ENCODE measurements at places on chromosomes 16 and 17. TPM values are rescaled to one million over a fixed set of nuclear protein-coding genes. Genes with fewer than 3 reads are reported as not detected.

C17orf100 gene
- 0.72 TPM for total RNA-seq

UNC45B gene
- total RNA-seq: not detected

CBLN1 gene
- total RNA-seq: not detected

GH2 gene
- total RNA-seq: not detected

BEAN1 gene
- total RNA-seq: 0.29 TPM

HOXB4 gene
- total RNA-seq: 0.29 TPM

NIP7 gene
- total RNA-seq: 22.8 TPM

TSPOAP1 gene
- total RNA-seq: 3.8 TPM

SLC13A2 gene
- not detected for total RNA-seq

GRCh38 chr16:4205971-4206370 lies 35.9 kb downstream of the SRL start:
- H3K4me1 ChIP-seq: no peaks in the 10 kb centered on the region
- H3K36me3 ChIP-seq: no peaks in the 10 kb centered on the region
- H3K4me3 ChIP-seq: no peak overlapping the region
- no peaks in the 10 kb centered on the region for H3K27me3 ChIP-seq
- no peak overlapping the region for H3K27ac ChIP-seq

GRCh38 chr17:36602924-36603384 lies 1.6 kb downstream of the MRM1 start:
- H3K27ac ChIP-seq: peak overlapping the region; percentile 86
- peaks cover 17% of the 10 kb centered on the region for H3K4me1 ChIP-seq
- DNase-seq: peak; percentile 91

GRCh38 chr16:83441517-83441916 lies 366.3 kb upstream of the HSBP1 start:
- H3K4me3 ChIP-seq: no peak overlapping the region
- no peaks in the 10 kb centered on the region for H3K27me3 ChIP-seq
- no peak for DNase-seq
- H3K36me3 ChIP-seq: no peaks in the 10 kb centered on the region
- no peaks in the 10 kb centered on the region for H3K4me1 ChIP-seq

GRCh38 chr16:59701963-59702930 lies 968.1 kb upstream of the GOT2 start:
- no peak for DNase-seq
- peaks cover 17% of the 10 kb centered on the region for H3K4me1 ChIP-seq
- H3K27me3 ChIP-seq: no peaks in the 10 kb centered on the region
- H3K27ac ChIP-seq: no peak overlapping the region
- no peaks in the 10 kb centered on the region for H3K36me3 ChIP-seq

DNA sequence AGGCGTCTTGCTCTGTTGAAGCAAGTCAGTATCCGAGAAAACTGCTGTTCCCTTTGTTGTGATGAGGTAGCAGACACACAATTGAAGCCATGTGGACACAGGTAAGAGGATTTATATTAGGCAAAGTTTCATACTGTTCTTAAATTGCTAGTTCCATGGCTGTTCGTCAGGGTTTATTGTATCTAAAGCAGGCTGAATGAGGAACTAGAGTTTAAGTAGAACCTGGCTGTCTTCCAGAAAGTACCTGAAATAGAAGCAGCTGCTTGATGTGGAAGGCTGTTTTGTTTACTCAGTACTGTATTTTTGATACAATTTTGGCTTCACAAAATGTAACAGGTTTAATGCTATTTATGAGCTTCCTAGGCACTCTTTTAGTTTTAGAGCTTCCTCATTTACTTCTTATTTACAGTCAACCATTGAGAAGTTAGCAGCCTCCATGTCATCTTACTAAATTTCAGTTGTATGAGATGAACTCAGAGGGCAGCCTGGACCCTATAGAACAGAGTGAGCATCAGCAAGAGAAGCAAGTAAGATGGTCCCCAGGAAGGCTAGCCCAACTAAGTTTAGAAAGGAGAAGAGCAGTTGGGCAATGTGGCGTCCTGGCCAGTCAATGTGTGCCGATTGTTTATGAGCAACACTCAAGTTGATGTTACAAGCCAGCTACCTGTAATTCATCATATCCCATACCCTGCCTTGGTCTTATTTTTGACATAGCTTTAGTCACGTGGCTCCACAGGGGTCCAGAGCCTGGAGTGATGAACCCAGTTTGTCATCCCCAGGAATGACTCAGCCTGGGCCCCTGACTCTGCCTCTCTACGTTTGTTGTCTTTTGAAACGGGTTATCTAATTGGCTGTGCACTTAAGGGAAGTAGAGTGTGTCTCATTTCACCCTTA lies 9.7 kb upstream of the ARL2BP start:
- H3K36me3 ChIP-seq: peaks cover 65% of the 10 kb centered on the region
- peak overlapping the region; percentile 13 for H3K27ac ChIP-seq
- H3K4me1 ChIP-seq: no peaks in the 10 kb centered on the region
- no peak overlapping the region for H3K4me3 ChIP-seq
- no peaks in the 10 kb centered on the region for H3K27me3 ChIP-seq

DNA sequence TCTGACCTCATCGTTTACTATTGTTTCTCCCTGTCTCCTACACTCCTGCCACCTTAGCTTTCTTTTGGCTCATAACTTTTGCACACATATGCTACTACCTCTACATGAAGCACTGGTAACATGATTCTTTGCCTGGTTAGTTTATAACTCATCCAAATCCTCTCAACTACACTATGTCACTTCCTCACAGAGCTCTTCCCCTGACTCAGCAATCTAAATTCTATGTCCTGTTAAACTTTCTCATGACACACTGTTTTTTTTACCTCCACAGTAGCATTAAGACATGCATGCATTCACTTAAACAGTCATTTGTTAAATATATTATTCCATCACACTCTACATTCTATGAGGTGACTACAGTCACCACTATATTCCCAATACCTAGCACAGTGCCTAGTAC lies 19.7 kb downstream of the APPBP2 start:
- no peak overlapping the region for H3K4me3 ChIP-seq
- H3K27me3 ChIP-seq: no peaks in the 10 kb centered on the region
- peak overlapping the region; percentile 88 for H3K27ac ChIP-seq
- peaks cover 20% of the 10 kb centered on the region for H3K36me3 ChIP-seq
- peaks cover 13% of the 10 kb centered on the region for H3K4me1 ChIP-seq

GRCh38 chr17:8038954-8039610 lies at the start of gene ALOX15B:
Gene ALOX15B, plus strand, starts transcription at chr17:8039059. Its CDS starts 97 bp downstream, at chr17:8039156.
- no peak within 1 kb of the TSS for H3K27ac ChIP-seq
- H3K27me3 ChIP-seq: peaks cover 11% of the 10 kb centered on the region
- H3K36me3 ChIP-seq: no peaks in the 10 kb centered on the region
- no peak within 1 kb of the TSS for H3K4me3 ChIP-seq
- DNase-seq: no peak

GRCh38 chr16:5885521-5885920 lies 787.9 kb upstream of the EEF2KMT start:
- no peak overlapping the region for H3K27ac ChIP-seq
- no peak for DNase-seq
- no peaks in the 10 kb centered on the region for H3K27me3 ChIP-seq
- no peaks in the 10 kb centered on the region for H3K36me3 ChIP-seq

DNA sequence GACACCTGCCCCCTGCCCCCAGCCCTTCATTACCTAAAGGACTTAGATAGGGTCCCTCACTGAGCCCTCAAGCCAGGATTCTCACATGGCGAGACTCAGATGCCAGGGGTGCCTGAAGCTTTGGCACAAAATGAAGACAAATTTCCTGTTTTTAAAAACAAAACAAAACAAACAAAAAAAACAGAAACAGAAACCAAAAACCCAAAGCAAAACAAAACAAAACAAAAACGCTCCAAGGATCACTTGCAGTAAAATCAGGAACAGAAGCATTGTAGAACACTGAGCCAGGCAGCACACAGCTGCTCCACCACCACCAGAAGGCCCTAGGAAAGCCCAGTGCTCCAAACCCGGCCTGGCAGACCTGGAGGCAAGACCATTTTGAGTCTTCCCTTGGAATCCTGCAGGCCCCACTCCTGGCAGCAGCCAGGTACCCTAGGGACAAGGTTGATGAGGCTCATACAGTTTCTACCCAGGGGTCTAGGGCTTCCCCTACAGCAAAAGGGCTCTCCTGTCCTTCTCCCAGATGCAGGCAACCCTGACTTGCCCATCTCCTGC lies 20.8 kb downstream of the MYO18A start:
- peaks cover 71% of the 10 kb centered on the region for H3K4me1 ChIP-seq
- peak; percentile 36 for DNase-seq
- H3K36me3 ChIP-seq: no peaks in the 10 kb centered on the region
- H3K27me3 ChIP-seq: no peaks in the 10 kb centered on the region
- no peak overlapping the region for H3K27ac ChIP-seq
- H3K4me3 ChIP-seq: peak overlapping the region; percentile 48

GRCh38 chr17:1298606-1299005 lies 19.1 kb downstream of the TRARG1 start:
- no peak overlapping the region for H3K27ac ChIP-seq
- no peaks in the 10 kb centered on the region for H3K4me1 ChIP-seq
- peaks cover 22% of the 10 kb centered on the region for H3K27me3 ChIP-seq
- H3K4me3 ChIP-seq: no peak overlapping the region
- peak; percentile 76 for DNase-seq

DNA sequence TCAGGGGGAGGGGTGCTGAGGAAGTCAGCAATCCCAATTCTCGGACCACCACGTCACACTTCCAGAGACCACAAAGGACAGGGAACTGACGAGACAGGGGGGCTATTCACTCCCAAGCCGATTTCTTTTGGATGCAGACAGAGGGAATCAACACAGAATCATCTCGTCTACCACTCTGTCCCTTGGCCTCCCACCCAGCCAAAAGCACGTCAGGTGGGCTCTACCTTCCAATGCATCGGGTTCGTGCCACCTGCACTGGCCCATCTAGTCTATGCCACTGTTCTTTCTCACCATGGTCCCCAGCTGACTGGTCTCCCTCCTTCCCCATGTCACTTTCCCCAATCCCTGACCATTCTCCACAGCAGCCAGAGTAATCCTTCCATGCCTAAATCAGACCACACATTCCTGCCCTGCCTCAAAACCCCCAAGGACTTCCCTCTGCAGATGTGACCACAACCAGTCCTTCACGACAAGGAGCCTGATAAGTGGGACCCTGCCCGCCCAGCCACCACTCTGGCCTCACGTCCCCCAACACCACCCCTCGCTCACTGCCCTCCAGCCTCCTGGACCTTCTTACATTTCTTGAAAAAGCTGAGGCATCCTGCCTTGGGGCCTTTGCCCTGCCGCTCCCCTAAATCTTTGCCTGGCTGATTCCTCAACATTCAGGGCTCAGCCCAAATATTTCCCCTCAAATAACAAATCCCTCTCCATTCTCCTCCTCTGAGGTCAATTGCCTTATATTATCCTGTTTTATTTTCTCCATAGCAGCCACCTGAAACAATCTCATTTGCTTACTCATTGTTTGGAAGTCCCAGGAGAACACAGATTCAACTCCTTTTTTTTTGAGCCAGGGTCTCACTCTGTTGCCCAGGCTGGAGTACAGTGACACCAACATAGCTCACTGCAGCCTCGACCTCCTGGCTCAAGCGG lies 70.4 kb downstream of the IL21R start:
- H3K4me1 ChIP-seq: peaks cover 32% of the 10 kb centered on the region
- H3K4me3 ChIP-seq: no peak overlapping the region
- peaks cover 78% of the 10 kb centered on the region for H3K36me3 ChIP-seq
- H3K27me3 ChIP-seq: no peaks in the 10 kb centered on the region
- peak overlapping the region; percentile 61 for H3K27ac ChIP-seq

DNA sequence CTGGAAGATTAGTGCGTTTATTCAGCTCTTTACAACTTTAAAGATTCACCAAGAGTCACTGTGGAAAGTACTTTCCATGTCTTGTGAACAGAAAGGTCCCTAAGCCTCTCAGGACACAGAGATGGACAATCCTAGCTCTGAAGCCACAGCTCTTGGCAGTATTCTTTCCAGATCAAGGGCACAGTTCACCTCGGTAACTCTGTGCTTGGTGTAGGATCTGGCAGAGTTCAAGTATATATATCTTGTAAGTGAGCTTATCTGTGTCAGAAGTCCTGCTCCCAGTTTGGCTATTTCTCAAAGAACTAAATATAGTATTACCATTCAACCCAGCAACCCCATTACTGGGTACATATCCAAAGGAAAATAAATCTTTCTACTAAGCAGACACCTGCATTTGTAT lies 183.7 kb downstream of the CBLN1 start:
- no peaks in the 10 kb centered on the region for H3K27me3 ChIP-seq
- H3K27ac ChIP-seq: no peak overlapping the region
- no peak for DNase-seq
- H3K36me3 ChIP-seq: no peaks in the 10 kb centered on the region

- H3K27ac ChIP-seq: no peak overlapping the region
- peaks cover 6% of the 10 kb centered on the region for H3K4me1 ChIP-seq
- no peak overlapping the region for H3K4me3 ChIP-seq
- no peaks in the 10 kb centered on the region for H3K27me3 ChIP-seq
Observed at GRCh38 chr17:29608986-29609385, 13.7 kb downstream of the CORO6 start.

DNA sequence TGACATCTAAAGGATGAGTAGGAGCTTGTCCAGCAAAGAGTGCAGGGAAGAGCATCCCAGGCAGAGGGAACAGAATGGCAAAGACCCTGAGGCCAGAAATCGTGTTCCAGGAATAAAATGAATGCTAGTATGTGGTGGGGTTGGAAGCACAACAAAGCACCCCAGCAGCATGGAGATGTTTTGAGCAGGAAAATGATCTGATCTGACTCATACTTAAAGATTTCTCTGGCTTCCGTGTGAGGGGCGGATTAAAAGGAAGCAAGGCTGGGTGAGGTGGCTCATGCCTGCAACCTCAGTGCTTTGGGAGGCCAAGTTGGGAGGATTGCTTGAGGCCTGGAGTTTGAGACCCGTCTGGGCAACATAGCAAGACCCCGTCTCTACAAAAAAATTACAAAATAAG lies 2.3 kb downstream of the SLC5A11 start:
- DNase-seq: peak; percentile 69
- H3K27me3 ChIP-seq: no peaks in the 10 kb centered on the region
- H3K36me3 ChIP-seq: no peaks in the 10 kb centered on the region
- H3K27ac ChIP-seq: no peak overlapping the region

GRCh38 chr17:76161619-76162266 lies 20.7 kb upstream of the FOXJ1 start:
- H3K27me3 ChIP-seq: peaks cover 23% of the 10 kb centered on the region
- DNase-seq: no peak
- no peak overlapping the region for H3K4me3 ChIP-seq
- H3K36me3 ChIP-seq: no peaks in the 10 kb centered on the region
- no peak overlapping the region for H3K27ac ChIP-seq

- no peaks in the 10 kb centered on the region for H3K36me3 ChIP-seq
- H3K27me3 ChIP-seq: peaks cover 8% of the 10 kb centered on the region
- no peak for DNase-seq
- no peak overlapping the region for H3K27ac ChIP-seq
- H3K4me1 ChIP-seq: no peaks in the 10 kb centered on the region
Observed at GRCh38 chr17:76820039-76820438, 48.2 kb upstream of the MGAT5B start.

DNA sequence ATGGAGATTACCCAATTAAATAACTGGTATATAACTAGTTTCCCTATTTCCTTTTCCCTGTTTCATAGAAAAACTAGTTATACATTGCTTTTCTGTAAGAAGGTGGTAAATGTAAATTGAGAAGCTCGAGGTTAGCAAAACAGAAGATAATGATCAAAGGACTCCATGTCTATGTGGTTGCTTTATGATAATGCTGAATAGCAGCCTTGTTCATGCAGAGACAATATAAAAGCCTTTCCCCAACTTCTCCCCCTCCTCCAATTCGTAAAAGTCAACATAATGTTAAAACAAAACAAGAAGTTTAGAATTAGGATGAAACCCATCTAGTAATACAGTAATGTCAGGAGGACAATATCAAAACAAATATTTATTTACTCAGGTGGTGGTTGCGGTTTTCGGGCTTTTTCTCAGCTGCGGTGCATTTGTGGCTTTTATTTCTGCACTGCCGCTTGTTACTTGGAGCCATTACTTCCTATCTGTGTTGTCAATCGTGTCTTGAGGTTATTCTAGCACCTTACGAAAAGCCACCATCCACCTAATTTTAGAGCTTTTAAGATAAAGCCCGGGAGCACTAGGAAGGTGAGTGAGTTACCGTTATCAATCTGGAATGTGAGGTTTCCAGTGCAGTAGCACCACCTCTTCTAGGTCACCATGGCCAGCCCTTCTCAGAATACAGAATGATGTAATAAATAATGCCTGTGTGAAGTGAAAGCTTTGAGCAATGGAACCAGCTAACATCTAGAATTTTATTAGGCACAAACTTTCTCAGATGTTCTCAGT lies 297.5 kb downstream of the CDH13 start:
- no peak for DNase-seq
- H3K27ac ChIP-seq: no peak overlapping the region
